ENCODE measurements at places on chromosomes 3 and 15.

- DNase-seq, result no peak
Measured at GRCh38 chr3:190721330-190721729, 141.2 kb downstream of the GMNC start.

DNA sequence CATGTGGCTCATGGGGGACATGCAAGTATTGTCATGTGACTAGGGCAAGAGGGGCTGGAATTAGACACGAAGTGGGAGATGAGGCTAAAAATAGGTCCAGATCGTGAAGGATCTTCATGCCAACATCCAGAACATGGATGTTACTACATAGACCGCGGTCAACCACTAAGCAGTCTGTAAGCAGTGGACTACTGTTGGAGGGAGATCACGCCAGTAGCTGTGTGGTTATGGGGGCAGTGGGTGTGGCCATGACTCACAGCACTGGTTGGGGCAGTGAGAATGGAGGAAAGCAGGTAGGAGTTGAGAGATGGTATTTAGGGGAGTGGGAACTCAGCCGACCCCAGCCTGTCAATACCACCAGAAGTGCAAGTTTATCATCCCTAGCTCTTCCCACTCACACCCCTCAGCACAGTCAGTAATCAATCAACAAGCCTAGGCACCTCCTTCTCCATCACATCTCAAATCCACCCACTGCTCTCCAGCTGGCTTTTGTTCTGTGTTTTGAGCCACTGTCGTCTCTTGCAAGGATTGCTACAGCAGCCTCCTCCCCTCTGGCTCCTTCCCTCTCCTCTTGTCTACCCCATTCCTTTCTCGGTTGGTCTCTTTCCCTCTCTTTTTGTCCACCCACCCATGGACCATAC lies 107.2 kb upstream of the ABHD17C start:
- no peak for DNase-seq

DNA sequence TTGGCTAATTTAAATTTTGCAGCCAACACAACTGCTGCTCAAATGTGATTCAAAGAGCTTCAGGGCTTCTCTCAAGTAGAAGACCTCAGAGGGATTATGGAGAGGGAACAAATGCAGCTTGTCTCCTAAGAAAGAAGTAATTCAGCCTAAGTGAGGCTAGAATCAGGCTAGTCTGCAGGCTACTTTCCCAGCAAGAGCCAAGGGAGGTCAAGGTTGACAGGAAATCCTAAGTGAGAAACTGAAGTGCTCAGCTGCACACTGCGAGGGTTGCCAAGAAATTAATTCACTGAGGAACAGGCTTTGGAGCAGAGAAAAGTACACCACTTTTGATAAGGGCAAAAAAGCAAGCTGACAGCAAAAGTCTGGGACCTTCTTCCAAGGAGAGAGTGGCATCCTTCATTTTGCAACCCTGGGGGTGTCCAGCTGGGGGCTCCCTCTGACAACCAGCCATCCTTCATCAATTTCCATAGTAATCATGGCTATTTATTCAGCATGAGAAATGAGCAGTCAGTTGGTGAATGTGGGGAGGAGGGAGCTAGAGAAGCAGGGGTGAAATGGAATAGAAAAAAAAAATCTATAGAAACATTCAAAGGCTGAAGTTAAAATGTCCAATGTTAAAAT lies 646.4 kb upstream of the ADAMTS9 start:
- DNase-seq, result peak; percentile 91

DNA sequence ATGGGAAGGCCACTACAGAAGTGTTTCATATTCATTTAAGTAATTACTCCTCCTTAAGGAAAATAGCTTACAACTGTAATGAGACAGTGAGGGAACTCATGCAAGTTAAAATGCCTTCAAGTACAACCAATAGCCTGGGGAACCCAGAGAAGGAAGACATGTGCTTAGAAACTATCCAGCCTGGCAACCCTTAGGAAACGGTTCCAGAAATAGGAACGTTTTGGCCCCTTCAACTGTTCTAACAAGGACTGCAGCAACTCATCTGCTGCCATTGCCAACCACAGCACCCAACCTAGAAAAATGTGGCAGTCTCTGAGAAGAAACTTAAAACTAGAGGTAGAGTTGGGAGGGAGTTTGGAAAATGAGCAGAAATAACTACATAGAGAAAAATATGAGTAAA lies 147.5 kb upstream of the STRIT1 start:
- DNase-seq, result no peak

GRCh38 chr3:196377321-196377720 lies 39.1 kb upstream of the TM4SF19 start:
- no peak for DNase-seq

GRCh38 chr3:28867836-28868235 lies 413.0 kb upstream of the RBMS3 start:
- DNase-seq, result no peak

DNA sequence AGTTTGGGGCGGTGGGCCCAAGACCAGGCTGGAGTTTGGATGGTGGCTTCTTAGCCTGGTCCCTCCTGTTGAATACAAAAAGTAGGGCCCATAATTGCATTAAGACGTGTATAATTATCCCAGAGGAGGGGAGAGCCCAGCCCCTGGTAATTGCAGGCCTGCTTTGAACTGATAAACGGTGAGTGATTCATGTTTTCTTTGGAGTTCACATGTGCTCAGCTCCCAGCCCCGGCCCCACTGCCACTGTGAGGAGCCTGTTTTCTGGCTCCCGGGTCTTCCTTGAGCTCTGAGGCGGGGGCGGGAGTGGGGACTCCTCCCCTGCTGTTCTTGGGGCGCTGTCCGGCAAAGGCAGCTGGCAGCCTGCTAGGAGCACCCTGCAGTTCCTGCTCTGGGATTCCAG lies 3.1 kb downstream of the PLXNA1 start:
- DNase-seq, result peak; percentile 26

GRCh38 chr3:140447136-140447535 lies 230.7 kb upstream of the TRIM42 start:
- DNase-seq, result no peak

GRCh38 chr3:154584974-154585373 lies 155.0 kb upstream of the GPR149 start:
- DNase-seq, result no peak

- DNase-seq, result no peak
Measured at GRCh38 chr3:134376385-134376765, 2.1 kb upstream of the AMOTL2 start.

DNA sequence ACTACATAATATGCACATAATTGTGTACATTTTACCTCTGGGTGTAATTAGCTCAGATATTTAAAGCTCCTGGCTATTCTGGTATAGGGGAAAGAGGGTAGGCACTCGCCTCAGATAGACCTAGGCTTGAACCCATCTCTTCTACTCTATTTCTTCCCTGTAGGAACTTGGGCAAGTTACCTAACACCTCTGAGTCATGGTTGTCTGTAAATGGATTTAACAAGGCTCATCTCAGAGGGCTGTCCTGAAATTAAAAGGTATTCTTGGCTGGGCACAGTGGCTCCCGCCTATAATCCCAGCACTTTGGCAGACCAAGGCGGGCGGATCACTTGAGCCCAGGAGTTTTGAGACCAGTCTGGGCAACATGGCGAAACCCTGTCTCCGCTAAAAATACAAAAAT lies 30.7 kb downstream of the NANOGP8 start:
- DNase-seq, result no peak

DNA sequence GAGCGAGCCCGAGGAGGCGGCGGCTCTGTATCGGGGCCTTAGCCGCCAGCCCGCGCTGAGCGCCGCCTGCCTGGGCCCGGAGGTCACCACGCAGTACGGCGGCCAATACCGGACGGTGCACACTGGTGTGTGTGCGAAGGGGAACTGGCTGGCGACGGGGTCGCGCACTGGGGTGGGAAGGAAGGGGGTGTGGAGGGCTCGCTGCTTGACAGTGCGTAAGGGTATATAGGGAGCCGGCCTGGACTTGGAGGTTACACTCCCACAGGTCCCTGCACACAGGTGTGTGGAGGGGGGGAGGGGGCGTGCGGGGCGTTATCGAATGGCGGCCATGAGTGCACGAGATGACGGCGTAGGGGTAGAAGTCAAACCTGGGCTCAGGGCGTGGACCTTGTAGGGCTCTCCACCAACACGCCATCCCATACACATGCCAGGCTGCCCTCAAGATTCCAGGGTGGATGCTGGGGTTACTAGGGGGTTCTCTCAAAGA lies 389 bp downstream of the APEH start:
- no peak for DNase-seq

GRCh38 chr3:79081335-79081734 lies 686.5 kb downstream of the ROBO1 start:
- DNase-seq, result peak; percentile 24

DNA sequence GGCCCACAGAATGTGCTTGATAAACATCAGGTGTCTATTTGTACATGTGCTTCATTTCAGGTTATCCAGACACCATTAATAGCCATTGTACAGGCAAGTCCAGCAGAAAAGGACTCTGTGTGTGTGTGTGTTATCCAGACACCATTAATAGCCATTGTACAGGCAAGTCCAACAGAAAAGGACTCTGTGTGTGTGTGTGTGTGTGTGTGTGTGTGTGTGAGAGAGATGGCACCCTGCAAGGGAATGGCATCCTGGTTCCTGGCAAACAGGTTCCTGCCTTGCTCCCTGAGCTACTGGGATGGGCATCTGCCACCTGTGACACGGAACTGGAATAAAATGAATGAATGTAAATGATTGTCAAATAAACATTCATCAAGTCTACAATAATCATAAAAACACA lies 11.7 kb downstream of the SUCLG2 start:
- no peak for DNase-seq

DNA sequence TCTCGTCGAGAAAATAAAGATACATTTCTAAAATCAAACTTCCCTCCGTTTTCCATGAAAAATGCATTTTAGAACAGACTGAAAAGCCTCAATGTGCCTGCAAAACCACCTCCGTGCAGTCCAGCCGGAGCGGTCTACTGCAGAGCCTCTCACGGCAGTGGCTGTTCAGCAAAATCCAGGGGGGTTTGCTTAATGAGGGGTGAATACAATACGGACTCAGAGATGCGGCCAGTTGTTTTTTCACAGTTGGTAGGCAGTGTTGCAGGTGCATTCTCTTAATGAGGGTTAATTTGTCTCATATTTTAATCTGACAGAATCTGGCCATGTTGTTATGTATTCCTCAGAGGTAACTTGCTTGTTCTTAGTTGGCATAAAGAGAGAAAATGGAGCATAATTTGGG lies 223.0 kb downstream of the EBLN2 start:
- no peak for DNase-seq

DNA sequence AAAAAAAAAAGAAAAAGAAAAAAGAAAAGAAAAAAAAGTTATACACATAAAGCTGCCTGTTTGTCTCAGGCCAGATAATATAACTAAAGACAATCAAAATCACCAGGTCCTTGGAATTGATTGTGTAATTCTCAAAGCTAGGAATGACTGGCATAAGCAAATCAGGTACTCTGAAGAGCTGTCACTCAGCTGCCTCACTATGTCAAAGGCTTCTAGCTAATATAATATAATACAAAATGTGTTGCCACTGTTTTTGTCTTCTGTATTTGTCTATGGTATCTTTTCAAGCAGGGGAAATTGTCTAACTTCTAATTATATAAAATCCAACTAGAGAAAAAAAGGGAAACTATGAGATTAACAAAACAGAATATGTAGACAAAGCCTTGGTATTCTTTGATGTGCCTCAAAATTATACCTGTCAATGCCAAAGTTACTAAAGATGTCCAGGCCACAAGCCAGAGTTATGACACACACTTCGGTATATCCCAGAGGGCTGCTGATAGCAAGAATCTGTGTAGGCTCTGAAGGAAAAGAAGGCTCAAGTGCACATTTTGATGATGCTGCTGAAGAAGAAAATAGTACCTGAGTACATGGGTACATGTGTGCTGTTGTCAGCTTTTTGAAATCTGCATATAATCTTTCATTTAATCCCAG lies 37.0 kb upstream of the NR2E3 start:
- no peak for DNase-seq

GRCh38 chr15:41967506-41968206 lies 4.7 kb downstream of the EHD4 start:
- DNase-seq, result no peak

DNA sequence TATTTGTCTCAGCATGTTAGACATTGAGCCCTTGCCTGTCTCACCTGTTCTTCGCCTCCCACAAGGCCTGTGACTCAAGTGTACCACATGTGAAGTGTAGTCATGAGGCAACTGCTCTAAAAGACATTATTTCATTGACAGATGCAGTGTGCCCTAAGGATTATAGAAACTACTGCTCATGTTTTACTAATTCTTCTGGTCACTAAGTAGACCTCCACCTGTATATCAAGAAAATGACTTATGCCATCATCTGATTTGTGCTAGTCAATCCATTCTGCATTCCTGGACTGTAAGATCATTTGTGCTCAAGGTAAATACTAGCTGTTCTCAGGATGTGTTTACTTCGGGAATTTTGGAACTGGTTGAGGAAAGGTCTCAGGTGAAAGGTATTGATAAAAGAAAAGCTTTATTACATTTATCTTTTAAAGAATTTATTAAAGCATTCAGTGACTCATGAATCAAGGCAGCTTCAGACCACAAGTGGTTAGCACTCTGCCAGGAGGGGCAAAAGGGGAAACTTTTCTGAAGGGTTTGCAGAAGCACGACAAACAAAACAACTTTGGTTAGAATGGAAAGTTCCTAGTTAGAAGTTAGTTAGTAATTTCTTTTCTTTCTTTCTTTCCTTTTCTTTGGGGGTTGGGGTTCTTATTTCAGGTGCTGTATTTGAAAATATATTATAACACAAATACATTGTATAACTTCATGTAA lies 465.3 kb upstream of the CBLB start:
- DNase-seq, result no peak

GRCh38 chr3:101262393-101263240 lies 57.8 kb downstream of the IMPG2 start:
- DNase-seq, result no peak

DNA sequence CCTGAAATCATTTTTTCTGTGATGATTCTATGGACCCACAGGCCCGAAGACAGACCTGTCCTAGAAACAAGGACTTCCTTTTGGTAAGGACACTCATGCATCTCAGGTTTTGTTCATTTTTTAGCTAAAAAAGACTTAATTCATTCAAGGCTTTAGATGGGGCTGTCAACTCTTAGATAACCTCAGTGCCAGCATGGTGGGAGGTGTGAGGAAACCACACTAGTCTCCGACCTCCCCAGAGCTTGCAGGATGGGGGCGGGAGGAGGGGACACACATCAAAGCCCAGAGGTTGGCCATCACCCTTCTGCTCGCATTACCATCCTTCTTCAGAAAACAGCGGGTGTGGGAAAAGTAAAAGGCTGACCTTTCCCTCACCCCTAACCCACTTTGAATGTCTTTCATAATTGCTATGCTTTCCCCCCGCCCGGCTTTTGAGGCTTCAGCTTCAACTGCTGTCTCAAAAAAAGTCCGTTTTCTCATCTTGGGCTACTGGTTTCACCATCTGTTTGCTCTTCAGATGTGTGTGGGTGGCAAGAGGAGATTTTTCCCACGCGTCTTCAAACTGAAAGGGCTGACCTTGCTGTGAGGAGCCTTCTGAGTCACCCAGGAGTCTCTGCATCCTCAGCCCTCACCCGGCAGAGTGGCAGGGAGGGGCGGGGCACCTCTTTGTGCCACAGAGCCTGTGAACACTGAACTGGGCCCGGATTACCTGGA lies 27.6 kb upstream of the CXCR6 start:
- no peak for DNase-seq

GRCh38 chr3:12224181-12225147 lies 64.4 kb upstream of the PPARG start:
- DNase-seq, result no peak

Measured in spinal cord (tissue), 10 donors.